ENCODE measurements at places on chromosomes 16 and 17.

GRCh38 chr17:44749076-44749979 lies 9.5 kb upstream of the ADAM11 start:
- DNase-seq = no peak

DNA sequence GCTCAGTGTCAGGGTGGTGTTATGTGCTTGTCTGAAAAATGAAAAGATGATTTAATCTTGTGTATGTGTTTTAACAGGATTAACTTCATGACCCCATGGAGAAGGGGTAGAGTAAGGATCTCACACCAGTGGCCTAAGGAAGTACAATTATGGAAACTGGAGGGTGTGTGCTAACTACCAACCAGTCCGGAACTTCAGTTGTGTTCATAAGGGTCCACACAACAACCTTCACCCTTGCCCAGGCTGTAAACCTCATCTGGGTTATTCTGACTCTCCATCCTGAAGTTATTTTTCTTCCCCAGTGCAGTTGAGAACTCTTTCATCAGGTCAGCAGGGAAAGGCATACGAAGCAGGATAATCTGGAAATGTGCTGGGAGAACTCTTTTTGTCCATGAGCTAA lies 158.9 kb downstream of the MAP2K6 start:
- no peak for DNase-seq

DNA sequence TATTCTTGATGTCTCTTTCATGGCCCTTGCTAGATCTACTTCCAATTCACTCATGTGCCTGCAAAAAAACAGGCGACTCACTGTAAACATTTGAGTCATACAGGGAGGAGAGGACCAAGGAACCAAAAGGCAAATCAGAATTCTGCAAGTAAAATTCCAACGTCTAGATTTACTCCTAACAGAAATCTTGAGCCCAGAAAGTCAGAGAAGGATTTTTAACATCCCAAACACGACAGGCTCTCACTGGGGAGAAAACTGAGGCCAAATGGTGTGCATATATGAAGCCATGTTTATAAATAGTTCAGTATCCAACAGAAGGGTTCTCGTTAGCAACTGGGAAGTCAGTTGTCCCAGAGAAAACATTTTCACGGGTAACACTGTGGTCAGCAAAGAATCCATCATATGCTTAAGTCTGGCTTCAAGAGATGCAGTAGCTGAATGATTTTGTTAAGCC lies 40.1 kb downstream of the LITAF start:
- no peak for DNase-seq

GRCh38 chr17:44971776-44972483 lies 3.8 kb upstream of the C1QL1 start:
- no peak for DNase-seq

DNA sequence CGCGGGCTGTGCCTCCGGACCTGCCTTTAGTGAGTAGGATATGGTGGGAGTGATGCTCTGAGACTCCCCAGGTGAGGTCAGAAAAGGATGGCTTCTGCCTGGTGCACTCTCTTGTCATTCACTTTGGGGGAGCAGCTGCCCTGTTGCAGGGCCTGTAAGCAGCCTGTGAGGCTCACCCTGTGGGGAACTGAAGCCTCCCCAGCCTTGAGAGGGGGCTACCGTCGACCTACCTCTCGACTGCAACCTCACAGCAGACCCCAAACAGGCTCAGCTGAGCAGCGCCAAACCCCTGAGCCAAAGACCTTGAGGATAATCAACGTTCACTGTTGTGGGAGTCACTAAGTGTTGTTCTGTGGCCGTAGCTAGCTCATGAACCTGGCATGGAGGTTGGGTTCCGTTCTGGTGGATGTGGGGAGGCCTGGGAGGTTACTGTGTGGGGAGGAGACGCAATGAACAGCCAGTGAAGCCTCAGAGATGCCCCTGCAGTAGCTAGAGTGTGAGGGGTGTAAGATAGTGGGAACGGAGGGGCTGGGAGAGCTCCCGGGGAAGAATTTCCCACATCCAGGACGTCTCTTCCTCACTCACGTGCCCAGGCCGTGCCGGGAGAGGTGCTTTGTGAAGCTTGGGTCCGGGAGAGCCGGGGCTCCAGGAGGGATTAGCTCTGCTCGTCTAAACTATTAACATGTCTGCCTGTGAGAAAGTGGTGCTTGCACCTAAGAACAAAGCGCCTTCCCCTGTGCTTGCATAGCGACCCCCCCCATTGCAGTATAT lies 38.8 kb downstream of the METRNL start:
- DNase-seq = no peak

GRCh38 chr17:15662681-15663080 lies 21.4 kb downstream of the TRIM16 start:
- no peak for DNase-seq

DNA sequence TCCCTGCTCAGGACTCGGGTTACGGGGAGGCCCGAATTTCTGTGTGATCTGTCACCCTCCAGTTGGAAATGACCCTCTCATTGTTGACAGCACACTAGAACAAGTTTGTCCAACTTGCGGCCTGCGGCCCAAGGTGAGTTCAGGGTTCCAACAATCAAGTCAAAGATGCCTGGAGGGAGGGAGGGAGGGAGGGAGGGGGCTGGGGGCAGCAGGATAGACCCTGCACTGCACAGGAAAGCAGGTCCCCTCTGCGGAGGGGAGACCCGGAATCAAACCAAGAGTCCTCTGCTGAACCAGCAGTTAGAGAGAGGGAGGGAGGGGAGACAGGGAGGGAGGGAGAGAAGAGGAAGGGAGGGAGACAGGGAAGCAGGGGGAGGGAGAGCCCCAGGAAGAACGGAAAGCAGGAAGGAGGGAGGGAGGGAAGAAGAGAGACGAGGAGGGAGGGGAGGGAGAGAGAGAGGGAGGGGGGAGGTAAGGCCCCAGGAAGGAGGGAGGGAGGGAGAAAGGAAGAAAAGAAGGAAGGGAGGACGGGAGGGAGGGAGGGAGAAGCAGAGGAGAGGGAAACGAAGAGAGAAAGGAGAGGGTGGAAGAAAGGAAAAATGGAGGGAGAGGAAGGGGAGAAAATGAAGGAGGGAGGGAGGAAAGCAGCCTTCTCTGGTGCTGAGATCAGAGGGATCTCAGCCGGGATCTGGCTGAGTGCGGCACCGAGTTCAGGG lies 96.7 kb upstream of the CDH5 start:
- no peak for DNase-seq

DNA sequence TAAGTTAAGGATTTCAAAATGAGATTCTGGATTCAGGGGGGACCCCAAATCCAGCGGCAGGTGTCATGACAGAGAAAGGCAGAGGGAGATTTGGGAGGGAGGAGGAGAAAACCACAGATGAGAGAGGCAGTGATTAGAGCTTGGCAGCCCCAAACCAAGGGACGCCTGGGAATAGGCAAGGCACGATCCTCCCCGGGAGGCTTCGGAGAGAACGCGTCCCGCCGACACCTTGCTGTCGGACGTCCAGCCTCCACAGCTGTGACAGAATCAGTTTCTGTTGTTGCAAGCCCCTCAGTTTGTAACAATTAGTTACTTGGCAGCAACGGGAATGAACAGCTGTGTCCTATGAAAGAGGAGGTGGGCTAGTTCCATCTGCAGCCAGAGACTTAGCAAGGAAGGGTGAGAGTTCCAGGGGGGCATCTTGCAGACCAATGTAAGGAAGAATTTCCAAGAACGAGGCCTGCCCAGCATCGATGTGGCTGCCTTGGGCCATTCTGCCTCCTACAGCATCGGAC lies 110.7 kb upstream of the SDK2 start:
- DNase-seq = no peak

GRCh38 chr16:54842743-54843423 lies 87.8 kb upstream of the IRX5 start:
- DNase-seq = no peak

DNA sequence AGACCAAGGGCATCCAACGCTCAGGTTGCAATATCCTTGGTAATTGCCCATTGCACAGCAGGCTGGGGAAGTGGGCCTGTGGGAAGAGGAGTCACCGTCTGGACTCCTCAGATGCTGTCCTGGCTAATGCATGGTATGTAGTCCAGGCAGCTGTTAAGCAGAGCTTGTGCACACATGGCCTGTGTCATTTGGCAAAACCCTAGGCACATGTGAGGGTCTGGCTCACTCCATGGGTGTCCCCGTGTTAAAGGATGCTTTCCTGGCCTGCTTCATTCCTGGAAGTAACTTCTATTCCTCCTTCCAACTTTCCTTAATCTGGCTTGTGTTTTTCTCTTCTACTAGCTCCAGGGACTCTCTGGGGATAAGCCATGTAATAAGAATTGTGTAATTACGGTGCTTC lies 378.0 kb upstream of the CA10 start:
- DNase-seq = no peak

Measured in HEK293T (cell line).